ENCODE measurements at places on chromosomes 4 and X. TPM values are rescaled to one million over a fixed set of nuclear protein-coding genes. Genes with fewer than 3 reads are reported as not detected.

TRIM75 gene
- not detected for total RNA-seq

CLCN3 gene
- 27.9 TPM for total RNA-seq

KCTD8 gene
- not detected for total RNA-seq

TMEM31 gene
- total RNA-seq = not detected

- DNase-seq = no peak
- peaks cover 2% of the 10 kb centered on the region for H3K27me3 ChIP-seq
- no peak overlapping the region for H3K4me3 ChIP-seq
These were observed 53.1 kb upstream of the GIMD1 start for GRCh38 chr4:106421441-106422296.

DNA sequence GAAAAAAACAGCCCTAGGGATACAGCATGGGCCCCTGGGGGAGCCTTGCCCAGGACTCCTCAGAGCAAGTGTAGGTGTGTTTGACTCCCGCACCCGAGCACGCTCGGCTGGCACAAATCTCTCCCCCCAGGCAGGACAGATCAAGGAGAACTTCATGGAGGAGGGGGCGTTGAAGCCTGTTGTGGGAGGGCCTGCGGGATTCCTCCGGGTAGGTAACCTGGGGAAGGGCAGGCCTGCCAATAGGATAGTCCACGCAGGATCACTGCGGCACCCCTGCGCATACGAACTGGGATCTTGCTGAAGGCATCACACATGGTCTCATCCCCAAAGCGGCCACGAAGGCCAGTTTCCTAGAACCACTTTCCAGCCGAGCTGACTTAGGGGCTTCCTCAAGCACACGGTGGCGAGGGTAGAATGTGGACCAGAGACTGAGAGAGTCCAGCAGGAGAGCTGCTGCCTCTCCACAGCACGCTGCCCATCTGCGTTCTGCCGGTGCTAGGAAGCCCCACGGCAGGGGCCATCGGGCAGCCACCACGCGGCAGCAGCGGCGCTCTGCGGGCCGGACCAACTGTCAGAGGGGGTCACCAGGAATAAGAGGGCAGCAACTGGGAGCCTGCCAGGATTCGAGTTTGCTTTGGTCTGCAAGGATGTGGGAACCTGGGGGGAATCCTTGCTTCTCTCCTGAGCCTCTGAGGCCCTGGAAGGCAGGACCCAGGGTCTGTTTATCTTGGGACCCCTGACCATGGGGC is 56.8 kb downstream of the WFS1 start:
- no peaks in the 10 kb centered on the region for H3K36me3 ChIP-seq
- no peak overlapping the region for H3K27ac ChIP-seq
- DNase-seq = no peak
- peaks cover 13% of the 10 kb centered on the region for H3K4me1 ChIP-seq

DNA sequence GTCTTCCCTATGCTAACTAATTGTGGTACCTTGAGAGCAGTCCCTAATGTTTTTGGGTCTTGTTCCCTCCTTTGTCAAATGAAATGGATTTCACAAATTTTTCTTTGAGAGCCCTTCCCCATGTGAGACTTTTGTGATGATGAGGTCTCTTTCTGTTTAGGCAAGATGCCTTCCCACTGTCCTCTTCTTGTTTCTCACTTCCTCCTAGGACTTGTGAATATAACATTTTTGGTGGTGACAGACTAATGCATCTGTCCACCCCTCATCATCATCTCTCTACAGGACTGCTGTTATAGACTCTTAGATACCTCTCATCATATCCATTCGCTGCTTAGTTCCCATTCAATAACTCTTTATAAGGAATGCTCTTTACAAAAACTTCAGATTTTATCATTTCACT is 8.7 kb upstream of the ANK2 start:
- peaks cover 1% of the 10 kb centered on the region for H3K27me3 ChIP-seq
- no peaks in the 10 kb centered on the region for H3K36me3 ChIP-seq
- no peak overlapping the region for H3K27ac ChIP-seq
- no peak for DNase-seq

- DNase-seq = no peak
- H3K4me3 ChIP-seq = no peak overlapping the region
- H3K27ac ChIP-seq = no peak overlapping the region
- H3K27me3 ChIP-seq = no peaks in the 10 kb centered on the region
These were observed 14.0 kb upstream of the GLOD5 start for GRCh38 chrX:48747415-48748016.

- no peaks in the 10 kb centered on the region for H3K27me3 ChIP-seq
- H3K27ac ChIP-seq = no peak overlapping the region
- H3K4me1 ChIP-seq = no peaks in the 10 kb centered on the region
- no peak overlapping the region for H3K4me3 ChIP-seq
- no peak for DNase-seq
These were observed 18.8 kb downstream of the SRD5A3 start for GRCh38 chr4:55364691-55365344.

- H3K27ac ChIP-seq = no peak overlapping the region
- H3K36me3 ChIP-seq = no peaks in the 10 kb centered on the region
- H3K4me1 ChIP-seq = no peaks in the 10 kb centered on the region
- H3K4me3 ChIP-seq = no peak overlapping the region
- no peaks in the 10 kb centered on the region for H3K27me3 ChIP-seq
These were observed 348.7 kb downstream of the MAPK10 start for GRCh38 chr4:86011117-86011516.

DNA sequence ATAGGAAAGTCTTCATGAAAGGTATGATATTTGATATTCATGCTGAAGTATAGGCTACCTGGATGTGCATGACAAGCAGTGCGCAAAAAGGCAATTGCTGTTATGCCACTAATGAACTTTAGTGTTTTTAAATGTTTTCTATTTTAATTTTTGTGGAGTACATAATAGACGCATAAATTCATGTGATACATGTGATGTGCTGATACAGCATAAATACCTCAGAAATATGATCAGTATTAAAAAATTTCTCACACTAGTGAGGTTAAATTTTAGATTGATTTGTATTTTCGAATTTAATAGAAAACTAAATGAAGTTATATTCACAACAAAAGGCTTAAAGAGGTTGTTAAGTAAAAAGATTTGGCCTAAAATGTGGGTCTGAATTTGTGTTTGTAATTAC is 2.2 kb downstream of the UGT2A1 start:
- H3K27me3 ChIP-seq = peaks cover 5% of the 10 kb centered on the region
- H3K4me1 ChIP-seq = no peaks in the 10 kb centered on the region

DNA sequence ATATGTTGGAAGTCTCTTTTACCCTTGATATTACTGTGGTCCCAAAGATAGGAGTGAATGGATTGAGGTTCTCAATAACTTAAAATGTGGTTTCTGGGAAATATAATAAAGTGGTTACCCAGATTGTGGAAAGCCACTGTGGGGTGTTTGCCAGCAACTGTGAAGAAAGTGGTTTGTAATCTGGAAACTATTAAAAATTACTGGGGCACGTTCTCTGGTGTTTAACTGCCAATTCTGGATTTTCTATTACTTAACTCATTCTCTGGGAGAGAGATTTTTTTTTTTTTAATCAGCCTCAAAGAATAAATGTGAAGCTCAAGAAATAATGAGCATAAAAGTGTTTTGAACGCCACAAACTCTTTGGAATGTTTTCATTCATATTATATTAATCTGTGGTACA is 4.9 kb upstream of the CXCL6 start:
- no peaks in the 10 kb centered on the region for H3K36me3 ChIP-seq
- H3K4me1 ChIP-seq = no peaks in the 10 kb centered on the region
- no peak overlapping the region for H3K4me3 ChIP-seq
- DNase-seq = no peak
- H3K27me3 ChIP-seq = no peaks in the 10 kb centered on the region

GRCh38 chr4:148369919-148370318 is 72.3 kb downstream of the NR3C2 start:
- no peaks in the 10 kb centered on the region for H3K36me3 ChIP-seq
- no peak overlapping the region for H3K27ac ChIP-seq
- no peak for DNase-seq
- no peaks in the 10 kb centered on the region for H3K27me3 ChIP-seq
- H3K4me1 ChIP-seq = peaks cover 2% of the 10 kb centered on the region

DNA sequence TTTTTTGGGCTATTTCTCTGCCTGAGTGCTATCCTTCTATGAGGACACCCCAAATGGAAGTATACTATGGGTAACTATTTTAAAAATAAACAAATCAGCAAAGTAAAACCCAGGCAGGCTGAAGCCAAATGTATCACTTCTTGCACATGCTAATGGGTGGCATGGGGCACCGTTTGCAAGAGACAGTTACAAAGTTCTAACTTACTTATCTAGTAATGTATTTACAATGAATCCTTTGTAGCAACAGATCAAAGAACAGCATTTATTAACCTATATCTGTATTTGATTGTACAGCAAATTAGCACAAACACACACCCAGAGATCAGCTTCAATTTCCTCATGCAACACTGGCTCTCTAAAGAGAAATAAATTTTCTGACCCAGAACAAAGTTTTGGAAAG is 225.5 kb downstream of the ZNF674 start:
- H3K4me1 ChIP-seq = peaks cover 34% of the 10 kb centered on the region
- H3K27me3 ChIP-seq = no peaks in the 10 kb centered on the region
- H3K36me3 ChIP-seq = no peaks in the 10 kb centered on the region
- H3K4me3 ChIP-seq = no peak overlapping the region
- DNase-seq = no peak

GRCh38 chr4:74202062-74202586 is 44.2 kb downstream of the MTHFD2L start:
- H3K36me3 ChIP-seq = peaks cover 4% of the 10 kb centered on the region
- no peaks in the 10 kb centered on the region for H3K27me3 ChIP-seq
- H3K4me3 ChIP-seq = no peak overlapping the region
- no peak for DNase-seq
- H3K27ac ChIP-seq = no peak overlapping the region

All from activated CD4-positive, alpha-beta T cell treated with anti-CD3 and anti-CD28 coated beads, Interleukin-2, amount 10 ng/mL, durations not matched to agents 7 days and 5 days (primary cell).